Neural progenitor cell (in vitro differentiated cells): ENCODE measurements at places on chromosomes 2 and 18. TPM values are rescaled to one million over a fixed set of nuclear protein-coding genes. Genes with fewer than 3 reads are reported as not detected.

- no peak overlapping the region for H3K4me3 ChIP-seq
- no peak for DNase-seq
- H3K36me3 ChIP-seq: no peaks in the 10 kb centered on the region
- H3K27ac ChIP-seq: no peak overlapping the region
- no peaks in the 10 kb centered on the region for H3K27me3 ChIP-seq
Observed at GRCh38 chr2:128781585-128782385, 463.1 kb upstream of the HS6ST1 start.

IL1R1 gene
- total RNA-seq: 0.34 and 1.7 TPM in 2 replicates

GRCh38 chr2:239290618-239291474, 110.0 kb downstream of the HDAC4 start:
- DNase-seq: peak; percentile 82
- H3K27ac ChIP-seq: peak overlapping the region; percentile 94
- no peaks in the 10 kb centered on the region for H3K36me3 ChIP-seq
- no peaks in the 10 kb centered on the region for H3K27me3 ChIP-seq
- no peak overlapping the region for H3K4me3 ChIP-seq
- peaks cover 87% of the 10 kb centered on the region for H3K4me1 ChIP-seq

DNA sequence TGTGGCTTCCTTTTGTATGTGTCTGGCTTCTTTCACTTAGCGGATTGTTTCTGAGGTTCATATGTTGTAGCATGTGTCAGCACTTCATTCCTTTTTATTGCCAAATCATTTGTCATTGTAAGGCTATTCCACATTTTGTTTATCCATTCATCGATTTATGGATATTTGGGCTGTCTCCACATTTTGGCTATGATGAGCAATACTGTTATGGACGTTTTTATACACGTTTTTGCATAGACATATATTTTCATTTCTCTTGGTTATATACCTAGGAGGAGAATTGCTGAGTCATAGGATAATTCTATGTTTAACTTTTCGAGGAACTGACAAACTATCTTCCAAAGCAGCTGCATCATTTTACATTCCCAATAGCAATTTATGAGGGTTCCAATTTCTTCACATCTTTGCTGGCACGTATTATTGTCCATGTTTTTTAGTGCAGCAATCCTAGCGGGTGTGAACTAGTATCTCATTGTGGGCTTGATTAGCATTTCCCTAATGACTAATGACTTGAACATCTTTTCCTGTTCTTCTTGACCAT, 48.1 kb upstream of the TBC1D8 start:
- no peak for DNase-seq
- H3K27ac ChIP-seq: no peak overlapping the region
- H3K36me3 ChIP-seq: no peaks in the 10 kb centered on the region
- H3K27me3 ChIP-seq: no peaks in the 10 kb centered on the region
- H3K4me3 ChIP-seq: no peak overlapping the region
- H3K4me1 ChIP-seq: no peaks in the 10 kb centered on the region

CHRNG gene
- not detected in 2 replicates for total RNA-seq

DNA sequence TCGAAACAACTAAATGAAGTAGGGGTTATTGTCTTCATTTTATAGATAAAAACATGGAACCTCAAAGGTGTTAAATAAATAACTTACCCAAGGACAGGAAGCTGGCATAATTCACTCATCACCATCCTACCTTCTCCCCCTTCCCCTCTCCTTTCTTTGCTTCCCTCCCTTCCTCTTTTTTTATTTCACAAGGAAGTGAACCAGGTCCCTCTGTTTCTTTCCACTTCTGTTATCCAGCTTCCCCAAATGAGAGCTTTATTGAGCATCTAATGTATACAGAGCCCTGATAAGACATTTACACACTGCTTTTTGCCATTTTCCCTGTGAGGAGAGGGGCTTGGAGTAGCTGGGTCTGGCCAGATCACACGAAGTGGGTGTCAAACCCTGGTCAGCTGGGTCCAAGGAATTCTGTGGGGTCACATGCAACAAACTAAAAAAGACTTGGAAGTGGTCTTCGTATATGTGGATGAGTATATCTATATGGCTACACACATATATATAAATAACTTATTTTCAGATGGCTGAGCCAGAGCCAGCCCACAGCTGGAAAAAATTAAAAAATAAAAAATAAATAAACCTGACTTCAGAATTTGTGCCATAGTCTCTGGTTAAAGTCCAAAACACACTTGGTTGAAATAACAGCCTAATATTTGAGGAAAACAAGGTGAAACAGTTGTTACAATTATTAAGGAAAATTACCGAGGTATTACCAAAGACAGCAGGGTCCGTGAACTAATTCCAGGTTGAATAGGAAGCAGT, 49.3 kb upstream of the FOSL2 start:
- H3K4me3 ChIP-seq: no peak overlapping the region
- no peaks in the 10 kb centered on the region for H3K36me3 ChIP-seq
- no peak for DNase-seq

DNA sequence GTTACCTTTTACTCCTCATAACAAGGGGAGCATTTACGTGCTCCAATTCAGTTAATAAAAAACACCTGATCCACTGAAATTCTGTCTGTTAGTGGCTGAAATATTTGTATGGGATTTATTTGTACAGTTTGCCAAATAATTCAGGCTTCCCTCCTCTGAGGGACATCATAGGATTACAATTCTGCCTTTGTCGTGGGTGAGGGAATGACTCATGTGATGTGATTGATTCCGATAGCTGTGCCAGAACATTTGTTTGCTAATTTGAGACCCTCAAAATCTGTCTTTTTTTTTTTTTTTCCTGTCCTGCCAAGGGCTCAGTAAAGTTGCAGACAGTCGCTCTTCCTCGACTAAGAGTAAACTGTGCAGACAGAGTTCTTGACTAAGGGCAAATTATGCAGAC, 612.6 kb upstream of the CDH2 start:
- H3K27me3 ChIP-seq: no peaks in the 10 kb centered on the region
- no peak overlapping the region for H3K27ac ChIP-seq
- DNase-seq: no peak
- H3K4me1 ChIP-seq: peaks cover 17% of the 10 kb centered on the region

GRCh38 chr2:102126660-102127059, 15.9 kb upstream of the IL1R1 start:
- no peak overlapping the region for H3K27ac ChIP-seq
- no peak overlapping the region for H3K4me3 ChIP-seq
- H3K27me3 ChIP-seq: no peaks in the 10 kb centered on the region
- H3K4me1 ChIP-seq: no peaks in the 10 kb centered on the region

DNA sequence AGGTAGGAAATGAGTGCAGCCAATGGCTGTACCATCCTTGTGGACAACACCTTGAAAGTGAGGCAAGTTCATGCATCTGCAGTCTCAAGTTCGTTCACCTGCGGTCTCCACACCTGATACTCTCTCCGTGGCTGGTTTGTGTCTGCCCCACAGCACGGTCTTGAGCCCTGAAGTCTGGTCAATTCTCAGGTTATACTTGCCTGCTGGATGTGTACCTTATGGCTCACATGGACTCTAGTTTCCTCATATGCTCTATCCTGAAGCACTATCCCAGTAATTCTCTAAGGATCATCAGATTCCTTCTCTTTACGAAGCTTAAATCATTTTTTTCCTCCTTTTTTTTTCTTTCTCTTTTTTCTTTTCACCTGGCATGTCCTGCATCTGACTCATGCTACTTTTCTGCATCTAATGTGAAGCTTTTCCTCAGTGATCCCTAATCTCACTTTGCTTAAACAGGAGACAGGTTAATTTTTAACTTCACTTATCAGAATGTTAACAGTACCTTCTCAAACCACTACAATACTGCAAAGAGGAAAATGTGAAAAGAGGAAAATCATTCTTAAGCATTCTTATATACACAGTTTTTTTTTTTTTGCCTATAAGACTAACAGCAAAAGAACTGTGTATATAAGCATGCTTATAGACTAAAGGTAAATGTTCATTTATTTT, 511.2 kb downstream of the SOX11 start:
- DNase-seq: no peak
- no peaks in the 10 kb centered on the region for H3K27me3 ChIP-seq
- no peak overlapping the region for H3K27ac ChIP-seq
- no peaks in the 10 kb centered on the region for H3K36me3 ChIP-seq
- H3K4me1 ChIP-seq: peaks cover 7% of the 10 kb centered on the region

DNA sequence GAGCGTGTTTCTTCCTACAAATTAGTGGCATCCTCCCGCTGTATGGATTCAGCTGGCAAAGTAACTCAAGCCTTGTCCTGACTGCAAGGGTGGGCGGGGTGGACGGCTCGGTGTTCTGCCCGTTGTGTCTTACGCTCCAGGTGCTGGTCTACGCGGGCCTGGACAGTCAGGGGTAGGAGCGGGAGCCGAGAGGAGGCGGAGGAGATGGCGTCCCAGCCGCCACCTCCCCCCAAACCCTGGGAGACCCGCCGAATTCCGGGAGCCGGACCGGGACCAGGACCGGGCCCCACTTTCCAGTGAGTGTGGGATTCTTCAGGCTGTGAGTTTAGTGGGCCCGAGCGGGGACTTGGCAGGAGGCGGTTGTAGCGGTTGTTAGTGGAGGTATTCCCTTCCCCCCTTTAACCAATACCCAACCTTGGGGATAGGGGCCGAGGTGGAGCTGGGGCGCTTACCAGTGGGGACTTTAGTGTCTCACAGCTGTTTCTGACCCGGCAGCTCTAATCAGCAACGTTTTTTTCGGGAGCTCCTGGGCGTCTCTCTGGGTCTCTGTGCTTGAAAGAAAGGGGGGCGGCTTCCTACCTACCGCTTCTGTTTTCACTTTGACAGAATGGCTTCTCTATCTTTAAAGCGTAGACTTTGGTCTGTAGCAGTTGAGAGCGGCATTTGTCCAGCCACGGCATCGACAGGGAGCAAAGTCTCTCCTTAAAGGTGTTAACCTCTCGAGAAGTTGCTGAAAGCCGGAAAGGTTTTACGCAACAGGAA, at the start of the genes PEX13 and PUS10:
PEX13 (plus strand) TSS at position 165 of the 762 bp plus-strand sequence; CDS start at position 205, 40 bp downstream.
PUS10 (minus strand) TSS at position 700 of the 762 bp plus-strand sequence. CDS start 6,365 bp downstream, outside the sequence.
- peak; percentile 83 for DNase-seq
- peaks cover 7% of the 10 kb centered on the region for H3K36me3 ChIP-seq
- peak within 1 kb of the TSS; percentile 71 for H3K4me3 ChIP-seq
- peak within 1 kb of the TSS; percentile 86 for H3K27ac ChIP-seq
- H3K4me1 ChIP-seq: peaks cover 14% of the 10 kb centered on the region
- H3K27me3 ChIP-seq: no peaks in the 10 kb centered on the region

GRCh38 chr2:174465327-174465726, 21.5 kb downstream of the GPR155 start:
- no peaks in the 10 kb centered on the region for H3K27me3 ChIP-seq
- peak; percentile 47 for DNase-seq
- H3K4me3 ChIP-seq: no peak overlapping the region
- H3K36me3 ChIP-seq: no peaks in the 10 kb centered on the region
- no peak overlapping the region for H3K27ac ChIP-seq

DNA sequence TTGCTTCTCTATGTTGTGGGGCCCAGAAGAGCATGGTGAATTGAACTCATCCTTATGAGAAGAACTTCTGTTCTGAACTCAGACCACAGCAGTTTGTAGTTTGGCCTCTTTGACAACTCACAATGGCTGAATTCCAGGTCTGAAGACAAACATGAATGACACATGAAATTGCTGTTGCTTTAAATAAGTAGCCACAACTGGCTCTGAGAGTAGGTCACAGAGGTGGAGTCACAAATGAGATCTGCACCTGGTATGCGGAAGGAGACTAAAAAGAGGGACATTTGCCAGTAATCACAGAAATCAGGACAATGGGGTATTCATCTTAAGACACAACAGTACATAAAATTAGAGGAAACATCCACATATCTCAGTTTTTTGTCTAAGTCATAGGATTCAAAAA, 290.3 kb upstream of the MMADHC start:
- no peak overlapping the region for H3K4me3 ChIP-seq
- H3K36me3 ChIP-seq: no peaks in the 10 kb centered on the region
- no peak for DNase-seq
- H3K27me3 ChIP-seq: no peaks in the 10 kb centered on the region

TUBA4B gene
- total RNA-seq: not detected in 2 replicates

DNA sequence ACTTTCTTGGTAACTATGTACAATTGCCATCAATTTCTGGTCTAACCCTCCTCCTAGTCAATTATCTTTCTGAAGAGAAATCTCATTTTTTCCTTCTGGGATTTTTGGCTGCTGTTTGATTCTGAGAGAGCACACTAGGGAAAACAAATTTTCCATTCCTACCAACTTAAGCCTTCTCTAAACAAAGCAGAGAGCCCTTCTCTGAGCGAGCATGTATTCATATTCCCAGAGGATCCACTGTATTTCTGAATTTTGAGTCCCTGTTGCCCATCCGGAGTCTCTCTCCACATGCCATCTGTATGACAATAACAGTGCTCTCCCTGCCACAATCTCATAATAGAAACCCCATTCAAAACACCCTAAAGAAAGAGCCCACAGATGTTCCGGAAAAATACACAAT, 78.5 kb downstream of the MAIP1 start:
- no peaks in the 10 kb centered on the region for H3K4me1 ChIP-seq
- H3K27ac ChIP-seq: no peak overlapping the region
- no peaks in the 10 kb centered on the region for H3K36me3 ChIP-seq
- no peak overlapping the region for H3K4me3 ChIP-seq

DNA sequence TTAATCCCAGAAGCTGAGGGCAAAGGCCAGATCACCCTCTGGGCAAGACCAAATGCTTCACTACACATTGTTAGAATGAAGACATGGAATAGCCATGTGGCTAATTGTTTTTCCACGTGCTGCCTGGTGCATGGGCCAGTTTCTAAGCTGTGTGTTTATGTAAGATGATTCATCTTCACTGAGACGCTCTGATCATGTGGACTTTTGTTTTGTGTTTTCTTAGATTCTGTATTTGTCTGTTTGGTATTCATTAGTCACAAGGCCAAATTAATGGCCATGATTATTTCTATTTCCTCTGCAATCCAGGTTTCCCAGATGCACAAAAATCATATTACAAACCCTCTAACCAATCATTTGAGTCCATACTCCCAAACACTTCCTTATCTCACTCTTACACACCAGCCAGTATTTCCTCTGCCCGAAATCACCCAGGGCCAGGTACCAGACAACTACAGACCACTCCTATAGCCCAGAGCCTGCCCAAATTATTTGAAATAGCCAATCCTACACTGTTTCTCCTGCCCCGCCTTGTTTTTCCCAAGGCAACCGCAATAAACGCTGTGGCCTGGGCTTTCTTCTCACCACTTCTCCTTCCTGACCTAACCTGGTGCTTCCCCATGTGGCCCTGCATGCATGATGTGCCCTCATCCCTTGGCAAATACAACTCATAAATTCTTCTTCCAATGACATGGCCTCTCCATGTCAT, 94.2 kb upstream of the SP3 start:
- DNase-seq: no peak
- H3K27ac ChIP-seq: no peak overlapping the region
- H3K27me3 ChIP-seq: peaks cover 35% of the 10 kb centered on the region
- no peaks in the 10 kb centered on the region for H3K36me3 ChIP-seq
- H3K4me3 ChIP-seq: no peak overlapping the region

GKN2 gene
- not detected in 2 replicates for total RNA-seq

GRCh38 chr2:197128897-197129296, 181.7 kb downstream of the ANKRD44 start:
- no peak for DNase-seq
- H3K27me3 ChIP-seq: no peaks in the 10 kb centered on the region
- no peak overlapping the region for H3K27ac ChIP-seq
- H3K4me3 ChIP-seq: no peak overlapping the region

DNA sequence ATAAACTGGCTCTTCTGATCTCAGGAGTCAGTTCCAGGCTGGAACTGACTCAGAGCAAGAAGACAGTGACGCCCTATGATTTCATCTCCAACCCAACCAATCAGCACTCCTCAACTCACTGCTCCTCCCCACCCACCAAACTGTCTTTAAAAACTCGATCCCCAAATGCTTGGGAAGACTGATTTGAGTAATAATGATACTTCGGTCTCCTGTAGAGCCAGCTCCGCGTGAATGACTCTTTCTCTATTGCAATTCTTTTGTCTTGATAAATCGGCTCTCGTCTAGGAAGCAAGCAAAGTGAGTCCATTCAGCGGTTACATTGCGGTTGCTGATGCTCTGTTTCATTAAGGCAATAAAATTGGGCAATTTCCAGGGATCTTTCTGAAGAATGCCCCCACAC, 1025.3 kb upstream of the CNTNAP5 start:
- H3K4me1 ChIP-seq: peaks cover 22% of the 10 kb centered on the region
- peak overlapping the region; percentile 73 for H3K27ac ChIP-seq
- no peaks in the 10 kb centered on the region for H3K27me3 ChIP-seq
- H3K36me3 ChIP-seq: no peaks in the 10 kb centered on the region
- DNase-seq: peak; percentile 75
- H3K4me3 ChIP-seq: peak overlapping the region; percentile 24
